Activated naive CD4-positive, alpha-beta T cell treated with anti-CD3 and anti-CD28 coated beads for 36 hours (primary cell): ENCODE measurements at places on chromosomes 6 and 20. TPM values are rescaled to one million over a fixed set of nuclear protein-coding genes. Genes with fewer than 3 reads are reported as not detected.

Gene SPATS1
- not detected for total RNA-seq

Gene SIRPB1
- total RNA-seq, result 1.4 TPM

Gene RTN4IP1
- total RNA-seq, result 5.5 TPM

Gene ARMH2
- not detected for total RNA-seq

Gene BPIFB3
- not detected for total RNA-seq

Gene TRAPPC3L
- total RNA-seq, result not detected

Gene FAM83B
- total RNA-seq, result not detected

Gene ZBTB46
- total RNA-seq, result 0.17 TPM

Gene STMND1
- not detected for total RNA-seq

Gene OR2B6
- not detected for total RNA-seq

Gene ZBTB2
- total RNA-seq, result 10.8 TPM

Gene MYB
- total RNA-seq, result 15.9 TPM

Gene SLC17A2
- 0.14 TPM for total RNA-seq

Gene DAAM2
- total RNA-seq, result not detected

Gene RBPJL
- total RNA-seq, result not detected

Gene CST2
- not detected for total RNA-seq

Gene OLIG3
- total RNA-seq, result not detected

Gene UCKL1
- 23.3 TPM for total RNA-seq

Gene KHDC1
- 1.1 TPM for total RNA-seq

Gene SCAF8
- total RNA-seq, result 28.0 TPM

Gene SPATA2
- 6.6 TPM for total RNA-seq

Gene CDH4
- 0.15 TPM for total RNA-seq

Gene ID4
- total RNA-seq, result not detected

Gene CCN5
- total RNA-seq, result not detected

Gene SDCBP2
- total RNA-seq, result 5.5 TPM

Gene SYCP2
- 1.5 TPM for total RNA-seq
